Stimulated activated CD8-positive, alpha-beta memory T cell treated with anti-CD3 and anti-CD28 coated beads, Interleukin-12 subunit alpha, Interleukin-12 subunit beta, amount 100 ng/mL, for 4 hours (primary cell): ENCODE measurements at places on chromosomes 6 and 20.

GRCh38 chr20:49028684-49029083 is 17.4 kb upstream of the CSE1L start:
- no peak for DNase-seq

DNA sequence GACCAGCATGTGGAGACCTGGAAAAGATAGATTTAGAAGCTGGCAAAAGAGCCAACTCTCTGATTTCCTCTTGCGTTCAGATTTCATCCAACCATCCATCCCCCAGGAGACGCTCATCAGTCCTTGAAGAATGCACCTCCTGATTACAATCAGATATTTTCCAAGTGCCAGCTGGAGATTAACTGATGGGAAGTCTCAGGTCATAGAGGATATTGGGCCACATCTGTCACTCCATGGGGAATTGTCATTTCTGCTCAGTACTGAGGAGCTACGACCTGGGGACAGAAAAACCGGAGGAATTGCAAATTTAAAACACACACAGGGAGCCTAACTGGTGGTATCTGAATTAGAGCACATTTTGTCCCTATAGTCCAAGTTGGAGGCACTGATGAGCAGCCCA is 496.2 kb upstream of the SULF2 start:
- DNase-seq, result no peak

DNA sequence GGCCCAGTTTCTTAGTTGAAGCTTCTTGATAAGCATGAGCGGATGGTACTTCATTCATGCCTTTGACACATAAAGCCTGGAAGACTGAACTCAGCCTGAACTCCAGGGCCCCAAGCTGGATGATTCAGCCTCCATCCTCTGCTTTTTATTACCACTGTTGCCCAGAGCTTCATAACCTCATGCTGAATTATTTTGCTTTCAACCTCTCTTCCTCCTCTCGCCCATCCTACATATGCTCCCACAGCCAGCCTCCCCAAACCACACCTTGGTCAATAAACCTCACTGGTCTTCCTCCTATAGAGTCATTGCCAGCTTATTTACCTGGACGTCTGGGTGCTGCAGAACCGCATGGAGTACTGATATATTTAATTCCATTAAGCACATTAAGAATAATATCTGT is 59.4 kb downstream of the SLC35B3 start:
- no peak for DNase-seq

GRCh38 chr6:102660303-102660702 is 1266.8 kb downstream of the GRIK2 start:
- DNase-seq, result no peak

GRCh38 chr20:57831326-57831992 is 121.6 kb upstream of the PMEPA1 start:
- no peak for DNase-seq

DNA sequence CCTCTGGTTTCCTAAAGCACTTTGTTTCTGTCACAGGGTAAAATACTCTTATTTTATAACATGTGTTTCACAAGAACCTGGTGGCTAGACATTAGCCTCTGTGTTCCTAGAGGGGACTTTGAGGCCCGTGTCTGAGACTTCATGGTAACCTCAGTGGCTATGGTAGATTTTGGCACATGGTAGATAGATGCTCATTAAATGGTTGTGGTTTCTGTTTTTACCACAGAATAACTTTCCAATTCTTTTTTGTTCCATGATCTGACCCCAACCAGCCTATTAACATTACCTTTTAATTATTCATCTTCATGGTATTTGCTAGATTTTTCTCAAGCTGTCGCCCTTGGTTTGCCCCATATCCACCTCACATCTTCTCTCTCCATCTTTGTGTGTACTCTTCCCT is 34.3 kb downstream of the CCN2 start:
- no peak for DNase-seq

DNA sequence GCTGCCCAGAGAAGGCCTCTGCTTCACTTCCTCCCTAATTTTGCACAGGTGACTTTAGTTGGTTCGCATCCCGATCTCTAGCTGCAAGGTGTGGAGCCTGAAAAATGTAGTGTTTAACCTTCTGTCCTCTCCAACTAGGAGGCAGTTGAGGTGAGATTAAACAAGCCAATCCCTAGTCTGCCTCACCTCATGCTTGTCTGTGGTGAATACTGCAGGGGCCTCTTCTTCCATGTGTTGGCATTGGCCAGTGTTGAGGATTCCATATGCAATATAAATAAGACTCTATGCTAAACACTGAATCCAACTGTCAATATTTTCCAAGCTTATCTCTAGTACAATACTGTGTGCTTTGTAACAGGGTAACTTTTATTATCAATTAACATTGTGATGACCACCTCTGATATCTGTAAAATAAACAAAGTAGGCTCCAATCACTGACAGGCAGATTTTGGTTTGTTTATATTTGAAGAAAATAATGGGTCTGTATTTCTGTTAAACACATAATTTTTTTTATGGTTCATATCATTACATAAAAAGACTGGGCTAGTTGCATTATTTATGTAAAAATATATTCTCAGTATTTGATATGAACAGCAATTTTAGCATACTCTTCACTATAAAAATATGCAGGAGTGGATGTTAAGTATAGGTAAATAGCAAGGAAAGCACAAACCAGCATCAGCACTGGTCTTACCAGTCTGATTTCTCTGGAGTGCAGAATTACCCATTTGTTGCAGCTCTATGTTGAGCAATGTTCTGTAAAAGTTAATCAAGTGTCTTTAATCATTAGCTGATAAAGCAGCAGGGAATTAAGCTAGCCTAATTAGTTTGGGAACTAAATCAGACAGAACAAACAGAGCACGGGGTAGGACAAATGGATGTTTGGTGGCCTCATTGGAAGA is 74.0 kb downstream of the ANKRD6 start:
- no peak for DNase-seq

DNA sequence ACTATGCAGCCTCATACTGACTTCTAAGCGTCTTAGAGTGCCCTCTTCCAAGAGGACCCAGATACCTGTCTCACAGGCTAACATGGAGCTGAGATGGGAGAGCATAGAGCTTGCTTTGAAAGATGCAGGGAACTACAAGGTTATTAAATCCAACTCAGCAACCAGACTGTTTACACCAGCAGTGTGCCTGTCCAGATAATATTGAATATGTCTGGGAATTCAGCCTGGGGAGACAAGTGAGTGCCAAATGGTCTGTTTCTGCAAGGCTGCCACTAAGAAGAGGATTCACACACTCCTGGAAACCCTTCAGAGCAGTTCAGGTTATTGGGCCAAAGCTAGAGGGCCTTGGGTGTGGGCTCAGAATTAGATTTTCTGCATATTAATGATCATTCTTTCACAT is 547.8 kb downstream of the PTPRT start:
- DNase-seq, result no peak

- DNase-seq, result peak; percentile 23
Measured at GRCh38 chr20:36573798-36574365, 485 bp downstream of the TGIF2 start.

DNA sequence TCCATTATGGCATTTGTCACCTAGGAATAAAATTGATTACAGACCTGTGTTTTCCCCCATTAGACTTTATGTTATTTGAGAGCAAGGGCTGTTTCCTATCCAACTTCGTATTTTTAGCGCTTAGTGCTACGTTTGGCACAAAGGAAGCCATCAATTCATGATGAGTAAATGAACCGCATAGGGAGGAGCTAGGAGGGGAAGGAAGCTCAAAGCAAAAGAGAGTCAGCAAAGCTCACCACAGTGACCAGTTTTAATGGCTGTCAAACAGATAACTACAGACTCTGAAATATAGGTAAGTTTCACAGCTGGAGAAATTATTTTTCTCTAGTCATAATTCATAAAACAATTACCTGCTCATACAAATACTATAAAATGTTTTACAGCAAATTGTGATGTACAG is 6.9 kb upstream of the SAMD3 start:
- no peak for DNase-seq

- no peak for DNase-seq
Measured at GRCh38 chr20:6654513-6655252, 112.8 kb upstream of the BMP2 start.

DNA sequence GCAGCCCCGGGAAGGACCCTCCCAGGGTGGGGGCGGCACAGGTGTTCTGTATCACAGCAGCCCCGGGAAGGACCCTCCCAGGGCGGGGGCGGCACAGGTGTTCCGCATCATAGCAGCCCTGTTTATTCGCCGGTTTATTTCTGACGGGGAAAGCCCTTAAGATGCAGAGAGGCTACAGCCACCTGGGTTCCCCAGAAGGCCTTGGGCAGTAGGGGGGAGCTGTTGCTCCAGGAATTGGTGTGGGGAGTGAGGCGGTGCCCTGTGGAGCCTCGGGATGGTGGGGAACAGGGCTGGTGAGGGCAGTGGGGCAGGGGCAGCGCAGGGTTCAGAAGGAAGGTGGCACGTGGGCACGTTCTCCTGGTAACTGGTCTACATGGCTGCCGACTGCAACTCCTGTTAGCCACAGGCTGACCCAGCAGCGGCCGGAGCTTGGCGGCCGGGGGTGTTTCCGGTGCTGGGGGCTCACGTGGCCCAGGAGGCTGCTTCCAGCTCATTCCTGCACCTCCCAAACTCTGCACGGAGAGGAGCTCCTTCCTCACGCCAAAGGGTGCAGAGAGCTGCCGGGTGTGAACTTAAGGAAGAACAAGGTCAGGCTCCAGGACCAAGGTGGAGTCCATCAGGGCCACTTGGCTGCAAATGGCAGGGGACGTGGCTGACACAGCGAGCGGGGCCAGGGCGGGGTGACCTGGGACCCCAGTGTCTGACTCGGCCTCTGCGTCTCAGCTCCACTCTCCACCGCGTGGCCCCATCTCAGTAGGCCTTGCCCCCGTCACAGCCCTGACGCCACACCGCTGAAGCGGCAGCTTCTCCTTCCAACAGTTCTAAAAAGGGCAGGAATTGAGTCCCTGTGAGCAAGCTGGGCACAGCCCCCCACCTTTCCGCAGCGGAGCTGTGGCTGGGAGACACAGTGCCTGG is 13.2 kb downstream of the SLCO4A1 start:
- no peak for DNase-seq

- no peak for DNase-seq
Measured at GRCh38 chr6:3870528-3870925, 21.4 kb downstream of the FAM50B start.

GRCh38 chr20:24956001-24956841 is 7.2 kb downstream of the CST7 start:
- DNase-seq, result no peak

GRCh38 chr20:50595988-50596693 is 86.0 kb downstream of the PTPN1 start:
- DNase-seq, result no peak

- DNase-seq, result no peak
Measured at GRCh38 chr6:168301648-168302398, 17.8 kb downstream of the DACT2 start.

DNA sequence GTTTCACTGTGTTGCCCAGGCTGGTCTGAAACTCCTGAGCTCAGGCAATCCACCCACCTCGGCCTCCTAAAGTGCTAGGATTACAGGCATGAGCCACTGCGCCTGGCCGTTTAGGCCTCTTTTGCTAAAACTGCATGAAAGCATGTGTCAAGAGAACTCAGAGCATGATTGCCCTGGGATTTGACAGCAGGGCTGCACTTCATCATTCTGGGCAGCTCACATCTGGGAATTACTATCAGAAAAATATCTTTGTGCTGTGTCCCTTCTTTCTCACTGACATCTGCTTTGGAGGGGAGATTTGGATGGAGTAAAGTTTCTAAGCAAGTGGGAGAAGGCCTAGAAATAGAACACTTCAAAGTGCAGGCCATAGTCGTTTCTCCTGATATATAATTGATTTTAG is 59.6 kb upstream of the EIF2S2 start:
- no peak for DNase-seq

DNA sequence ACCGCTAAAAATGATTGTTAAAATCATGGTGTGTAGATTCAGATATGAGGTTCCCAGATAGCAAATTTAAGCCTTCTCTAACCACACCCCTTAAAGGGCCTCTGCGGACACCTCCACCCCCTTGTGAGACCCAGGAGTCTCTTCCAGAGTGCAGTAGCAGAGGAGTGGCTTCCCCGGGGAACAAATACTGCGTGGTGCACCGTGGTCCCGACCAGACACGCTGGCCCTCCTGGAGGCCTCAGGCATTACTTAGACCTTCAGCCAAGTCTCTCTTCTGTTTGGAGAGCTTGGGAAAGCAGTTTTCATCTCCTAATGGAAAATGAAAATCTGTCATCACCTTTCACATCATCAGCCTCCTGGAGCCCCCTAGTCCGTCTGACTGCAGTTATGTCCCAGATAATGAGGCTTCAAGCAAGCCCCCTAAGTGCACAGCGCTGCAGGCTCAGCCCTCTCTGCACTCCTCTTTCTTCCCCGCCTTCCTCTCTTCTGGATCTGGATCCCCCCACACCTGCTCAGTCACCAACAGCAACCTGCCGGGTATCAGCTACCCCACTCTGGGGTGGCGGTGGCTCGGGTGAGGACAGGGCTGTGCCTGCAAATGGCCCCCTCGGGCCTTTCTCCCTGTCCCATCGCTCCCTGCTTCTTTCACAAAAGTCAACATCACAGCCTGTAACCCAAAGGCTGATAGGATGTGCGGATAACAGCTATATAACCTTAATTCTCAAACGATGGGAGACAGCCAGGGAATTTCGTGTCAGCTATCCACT is 58.8 kb upstream of the TAGAP start:
- no peak for DNase-seq

GRCh38 chr20:49882171-49882970 is 33.0 kb downstream of the SPATA2 start:
- DNase-seq, result no peak

DNA sequence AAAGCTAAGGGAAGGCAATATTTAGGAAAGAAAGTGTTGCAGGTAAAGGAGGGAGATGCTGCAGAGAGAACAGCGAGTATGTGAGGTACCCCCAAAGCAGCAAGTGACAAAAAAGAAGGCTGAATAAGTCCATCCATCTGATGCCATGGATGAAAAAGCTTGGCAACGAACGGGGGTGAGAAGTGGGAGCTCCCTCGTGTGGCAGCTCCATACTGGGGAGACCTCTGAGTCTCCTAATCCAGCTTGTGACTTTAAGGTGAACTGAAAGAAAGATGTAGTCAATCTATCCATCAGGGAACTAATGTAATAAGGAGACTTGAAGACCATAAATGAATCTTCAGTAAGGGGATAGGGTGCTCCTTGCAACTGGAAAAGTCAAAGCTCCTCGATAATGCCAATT is 156.6 kb downstream of the OTOR start:
- DNase-seq, result no peak

DNA sequence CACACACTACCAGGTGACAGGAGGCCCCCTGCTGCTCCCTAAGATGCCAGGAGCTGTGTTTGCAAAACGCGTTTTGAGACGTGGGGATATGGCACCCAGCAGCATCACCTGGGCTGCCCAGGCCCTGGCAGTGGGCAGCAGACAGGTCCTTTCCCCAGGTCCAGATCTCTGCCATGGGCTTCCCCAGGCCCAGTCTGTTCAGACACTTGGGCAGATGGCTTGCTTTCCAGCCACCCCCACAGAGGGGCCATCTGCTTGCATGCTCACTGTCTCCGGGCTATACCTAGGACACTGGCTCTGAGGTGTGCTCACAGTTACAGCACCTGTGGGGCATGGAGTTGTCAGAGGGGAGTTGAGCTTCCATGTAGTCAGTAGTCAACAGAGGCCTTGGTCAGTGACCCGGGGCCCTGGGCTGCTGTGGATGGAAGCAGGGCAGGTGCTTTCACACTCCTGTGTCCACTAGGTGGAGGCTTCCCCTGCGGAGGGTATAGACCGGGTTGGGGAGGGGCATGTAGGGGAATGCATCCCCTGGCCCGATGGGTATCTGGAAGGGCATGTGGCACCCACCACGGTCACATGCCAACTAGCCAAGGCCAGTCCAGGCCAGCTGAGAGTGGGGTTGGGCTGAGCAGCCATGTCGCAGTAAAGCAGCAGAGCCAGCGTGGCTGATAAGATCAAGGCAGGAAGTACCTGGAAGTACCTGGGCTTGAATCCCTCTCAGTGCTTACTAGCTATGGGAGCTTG is 185.4 kb upstream of the SLC24A3 start:
- DNase-seq, result no peak
